ENCODE measurements at places on chromosomes 1 and 21.

- DNase-seq = no peak
Measured at GRCh38 chr1:104932949-104933679, 1183.4 kb downstream of the AMY1C start.

- DNase-seq = no peak
Measured at GRCh38 chr1:163275222-163275621, 46.5 kb upstream of the NUF2 start.

DNA sequence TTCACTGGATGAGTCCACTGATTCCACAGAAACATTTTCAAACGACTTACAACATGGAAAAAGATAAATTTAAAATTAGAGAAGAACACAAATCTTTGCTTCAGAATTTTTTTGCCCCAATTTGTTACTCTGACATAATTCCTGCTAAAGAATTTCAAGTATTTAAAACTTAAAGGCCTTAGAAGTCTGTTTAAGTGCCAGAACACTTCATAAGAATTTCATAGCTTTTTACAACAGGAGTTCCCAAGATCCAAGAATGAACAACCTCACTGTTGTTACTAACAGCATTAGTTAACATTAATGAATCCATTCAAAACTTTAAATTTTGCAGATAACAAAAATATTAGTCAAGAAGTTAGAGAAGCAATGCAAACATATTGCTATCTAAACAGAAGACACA, 31.7 kb downstream of the ARHGAP29 start:
- DNase-seq = no peak

- no peak for DNase-seq
Measured at GRCh38 chr21:28937737-28938136, 54.9 kb downstream of the LTN1 start.

- DNase-seq = no peak
Measured at GRCh38 chr1:96698342-96698983, 23.1 kb upstream of the PTBP2 start.

DNA sequence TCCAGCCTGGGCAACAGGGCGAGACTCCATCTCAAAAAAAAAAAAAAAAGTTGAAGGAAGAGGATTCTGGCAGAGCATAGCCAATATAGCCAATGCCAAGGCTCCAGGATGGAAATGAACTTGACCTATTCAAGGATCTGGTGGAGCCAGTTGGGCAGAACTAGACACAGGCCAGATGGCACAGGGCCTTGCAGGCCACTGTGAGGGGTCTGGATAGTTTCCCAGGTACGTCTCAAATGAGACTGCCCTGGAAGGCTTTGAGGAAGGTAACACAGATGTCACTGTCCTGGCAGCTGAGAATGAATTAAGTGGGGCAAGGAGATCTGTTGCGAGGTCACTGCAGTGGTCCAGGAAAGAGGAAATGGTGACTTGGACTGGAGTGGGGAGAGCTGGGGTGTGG, 12.0 kb upstream of the ARHGEF19 start:
- DNase-seq = no peak

GRCh38 chr21:44509539-44509938, 30.5 kb downstream of the KRTAP10-1 start:
- no peak for DNase-seq

DNA sequence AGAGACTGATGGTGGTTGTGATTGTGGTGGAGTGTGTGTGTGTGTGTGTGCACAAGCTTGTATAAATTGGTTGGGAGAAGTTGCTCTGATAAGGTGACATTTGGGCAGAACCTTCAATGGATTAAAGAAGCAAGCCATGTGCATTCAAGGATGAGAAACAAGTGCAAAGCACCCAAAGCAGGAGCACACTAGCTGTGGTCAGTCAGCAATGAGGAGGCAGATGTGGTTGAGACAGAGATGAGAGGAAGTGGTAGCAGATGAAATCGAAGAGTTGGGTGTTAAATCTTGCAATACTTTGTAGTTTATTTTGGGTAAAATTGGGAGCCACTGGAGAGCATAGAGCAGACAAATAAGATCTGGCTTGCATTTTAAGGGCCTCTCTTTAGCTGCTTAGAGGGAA, 4.4 kb upstream of the PGBD5 start:
- no peak for DNase-seq

- DNase-seq = no peak
Measured at GRCh38 chr1:225329041-225329440, 98.8 kb downstream of the LBR start.

- peak; percentile 60 for DNase-seq
Measured at GRCh38 chr1:17419626-17420328, 19.7 kb downstream of the RCC2 start.

GRCh38 chr1:192787914-192788585, 20.8 kb upstream of the RGS2 start:
- no peak for DNase-seq
